ENCODE measurements at places on chromosomes 2 and 18. TPM values are rescaled to one million over a fixed set of nuclear protein-coding genes. Genes with fewer than 3 reads are reported as not detected.

DNA sequence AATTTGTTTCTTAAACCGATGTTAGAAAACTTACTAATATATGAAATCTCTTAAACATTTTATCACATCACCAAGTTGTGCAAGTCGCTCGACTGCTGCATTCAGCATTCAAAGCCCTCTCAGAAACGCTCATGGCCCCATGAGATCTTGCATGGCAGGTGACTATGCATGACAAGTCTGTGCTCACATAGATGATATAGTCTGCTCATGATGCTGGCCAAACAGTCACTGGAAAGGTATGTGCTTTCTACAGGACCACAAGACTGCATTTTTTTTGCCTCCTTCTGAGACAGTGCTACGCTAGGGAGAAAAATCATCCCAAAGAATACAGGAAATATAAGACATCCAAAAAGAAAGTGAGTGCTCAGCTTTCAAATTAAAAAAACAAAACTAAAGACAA is 98.3 kb upstream of the ZBTB14 start:
- peak; percentile 39 for DNase-seq

DNA sequence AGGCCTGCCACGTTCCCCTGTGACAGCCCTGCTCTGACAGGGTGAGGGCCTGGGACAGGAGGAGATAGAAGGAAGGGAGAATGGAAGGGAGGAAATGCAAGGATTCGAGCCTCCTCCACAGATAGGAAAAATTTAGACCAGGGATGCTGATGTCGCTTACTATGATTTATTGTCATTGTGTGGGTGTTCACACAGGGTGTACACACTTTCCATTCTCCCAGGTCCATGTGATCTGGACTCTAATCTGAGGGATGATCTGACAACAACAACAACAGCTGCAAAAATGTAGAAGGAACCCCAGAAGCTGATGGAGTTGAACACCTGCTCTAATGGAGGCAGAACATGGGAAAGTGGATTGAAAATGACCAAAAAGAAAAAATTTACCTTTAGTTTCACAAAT is 231.7 kb upstream of the TNP1 start:
- DNase-seq: no peak

DNA sequence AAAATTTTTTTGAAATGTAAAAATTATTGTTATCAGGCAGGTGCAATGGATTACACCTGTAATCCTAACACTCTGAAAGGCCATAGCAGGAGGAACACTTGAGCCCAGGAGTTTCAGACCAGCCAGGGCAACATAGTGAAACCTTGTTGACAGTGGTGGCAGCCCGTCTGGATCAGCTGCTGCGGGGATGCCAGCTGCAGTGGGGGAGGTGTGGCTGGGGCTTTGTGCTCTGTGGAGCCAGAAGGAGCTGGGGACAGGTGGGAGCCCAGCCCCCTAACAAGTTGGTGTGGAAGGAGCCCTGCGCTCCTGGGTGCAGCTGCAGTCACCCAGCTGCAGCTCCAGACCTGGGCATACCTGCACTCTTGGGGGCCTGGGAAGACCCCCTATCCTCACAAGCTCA is 182.4 kb upstream of the MC4R start:
- no peak for DNase-seq

GRCh38 chr2:241218131-241219029 is 29.9 kb downstream of the ANO7 start:
- DNase-seq: no peak

DNA sequence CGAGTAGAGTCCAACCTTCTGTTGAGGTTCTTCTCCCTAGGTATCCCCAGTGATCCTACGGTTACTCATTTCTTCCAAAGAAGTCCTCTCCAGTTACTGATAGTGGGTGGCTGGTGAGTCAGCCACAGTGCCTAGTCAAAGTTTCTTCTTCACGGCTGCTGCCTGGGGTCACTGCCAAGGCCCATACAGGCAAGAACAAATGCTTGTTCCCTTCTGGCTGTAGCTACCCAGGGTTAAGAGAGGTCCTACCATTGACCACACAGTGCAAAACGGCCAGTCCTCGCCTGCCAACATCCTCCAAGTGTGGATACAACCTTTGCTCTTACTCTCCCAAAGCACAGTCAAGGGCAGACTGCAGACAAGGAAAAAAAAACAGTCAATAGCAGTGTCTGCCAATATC is 2.9 kb upstream of the PTPN4 start:
- DNase-seq: no peak

The GALNT5 gene
- total RNA-seq: 3.1 TPM

DNA sequence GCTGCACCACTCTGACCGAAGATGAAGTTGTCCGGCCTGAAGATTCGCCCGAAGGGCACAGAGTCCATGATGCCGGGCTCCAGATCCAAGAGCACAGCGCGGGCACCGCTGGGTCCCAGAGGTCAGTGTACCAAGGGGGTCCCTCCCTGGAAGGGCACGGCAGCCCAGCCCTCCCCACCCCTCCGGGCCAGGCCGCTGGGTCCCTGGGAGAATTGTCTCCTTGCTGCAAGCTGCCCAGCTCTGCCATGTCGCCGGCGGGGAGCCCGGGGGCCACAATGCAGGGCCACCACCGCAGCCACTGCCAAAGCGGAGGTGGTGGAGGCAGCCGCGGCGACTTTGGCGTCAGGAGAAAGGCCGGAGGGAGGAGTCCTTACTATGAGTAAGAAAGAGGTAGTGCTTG is 189.5 kb upstream of the CYRIA start:
- DNase-seq: no peak

DNA sequence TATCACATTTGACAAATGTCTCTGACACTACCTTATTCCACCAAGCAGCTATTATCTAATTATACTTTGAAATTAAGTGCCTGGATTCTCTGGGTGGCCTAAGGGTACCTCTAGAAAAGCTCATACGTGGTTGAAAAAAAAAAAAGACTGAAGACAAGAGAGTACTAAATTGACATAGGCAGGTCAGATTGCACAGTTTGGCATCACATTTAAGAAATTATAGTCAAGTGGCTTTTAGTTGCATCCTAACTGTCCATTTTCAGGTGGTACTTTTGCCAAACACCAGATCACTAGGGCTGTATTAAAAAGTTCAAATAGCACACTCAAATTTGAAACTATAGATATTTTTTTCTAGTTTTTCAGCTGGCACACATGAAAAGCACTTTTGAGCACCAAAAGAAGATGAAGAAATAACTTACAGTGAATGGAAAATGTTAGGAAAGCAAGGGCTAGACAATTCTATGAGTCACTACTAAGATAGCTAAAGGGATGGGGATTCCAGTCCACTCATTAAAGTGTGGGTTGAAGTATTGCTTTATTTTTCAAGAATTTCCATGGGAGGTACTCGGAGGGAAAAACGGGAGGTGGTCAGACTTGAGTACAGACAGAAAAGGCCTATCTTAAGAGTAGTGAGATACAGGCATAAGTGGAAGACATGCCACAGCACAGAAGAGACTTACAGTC is 106.5 kb upstream of the COL5A2 start:
- DNase-seq: peak; percentile 74
